ENCODE measurements at places on chromosomes 12 and 14. TPM values are rescaled to one million over a fixed set of nuclear protein-coding genes. Genes with fewer than 3 reads are reported as not detected.

DNA sequence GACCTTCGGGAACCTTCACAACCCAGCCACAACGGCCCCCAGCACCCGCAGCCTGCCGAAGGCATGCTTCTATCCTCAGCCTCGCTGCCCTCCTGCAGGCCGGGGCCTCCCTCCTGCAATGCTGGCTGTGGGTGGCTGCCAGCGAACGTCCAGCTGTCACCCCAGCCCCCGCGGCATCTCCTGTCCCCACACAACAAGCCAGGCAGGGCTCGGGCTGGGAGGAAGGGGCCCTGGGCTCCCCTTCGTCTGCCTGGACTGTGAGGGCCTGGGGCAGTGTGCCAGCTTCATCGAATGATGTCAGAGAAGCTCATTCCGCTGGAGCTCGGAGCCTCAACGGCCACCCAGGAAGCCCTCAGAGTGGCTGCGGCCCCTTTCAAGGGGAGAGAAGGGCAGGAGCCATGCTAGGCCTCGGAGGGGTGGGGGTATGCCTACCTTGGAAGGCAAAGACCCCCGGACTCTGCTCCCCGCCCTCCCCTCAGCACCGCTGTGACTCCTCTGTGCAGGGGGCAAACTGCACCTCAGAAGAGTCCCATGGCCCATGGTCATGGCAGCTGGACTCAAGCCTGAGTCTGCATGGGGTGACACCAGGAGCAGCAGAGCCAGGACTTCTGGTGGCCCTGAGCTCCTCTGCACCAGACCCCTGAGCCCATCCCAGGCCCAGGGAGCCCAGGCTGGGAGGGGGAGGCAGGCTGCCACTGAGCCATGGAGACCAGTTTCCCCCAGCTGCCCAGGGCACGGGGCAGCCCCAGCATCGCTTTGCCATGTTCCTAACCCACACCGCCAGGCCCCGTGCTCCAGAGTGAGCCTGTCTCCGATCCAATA lies 24.7 kb upstream of the C14orf180 start:
- H3K36me3 ChIP-seq, result no peaks in the 10 kb centered on the region
- no peaks in the 10 kb centered on the region for H3K4me1 ChIP-seq
- no peak overlapping the region for H3K4me3 ChIP-seq
- H3K27me3 ChIP-seq, result peaks cover 3% of the 10 kb centered on the region
- no peak for DNase-seq

- H3K36me3 ChIP-seq, result peaks cover 3% of the 10 kb centered on the region
- no peak for DNase-seq
- H3K27ac ChIP-seq, result no peak overlapping the region
- H3K27me3 ChIP-seq, result no peaks in the 10 kb centered on the region
Measured at GRCh38 chr14:67645414-67645813, 25.7 kb downstream of the ARG2 start.

GRCh38 chr12:109830718-109831117 lies 2.5 kb downstream of the TRPV4 start:
- no peak for DNase-seq
- H3K4me1 ChIP-seq, result no peaks in the 10 kb centered on the region
- H3K36me3 ChIP-seq, result no peaks in the 10 kb centered on the region
- H3K27me3 ChIP-seq, result peaks cover 21% of the 10 kb centered on the region
- H3K4me3 ChIP-seq, result no peak overlapping the region
- no peak overlapping the region for H3K27ac ChIP-seq

DNA sequence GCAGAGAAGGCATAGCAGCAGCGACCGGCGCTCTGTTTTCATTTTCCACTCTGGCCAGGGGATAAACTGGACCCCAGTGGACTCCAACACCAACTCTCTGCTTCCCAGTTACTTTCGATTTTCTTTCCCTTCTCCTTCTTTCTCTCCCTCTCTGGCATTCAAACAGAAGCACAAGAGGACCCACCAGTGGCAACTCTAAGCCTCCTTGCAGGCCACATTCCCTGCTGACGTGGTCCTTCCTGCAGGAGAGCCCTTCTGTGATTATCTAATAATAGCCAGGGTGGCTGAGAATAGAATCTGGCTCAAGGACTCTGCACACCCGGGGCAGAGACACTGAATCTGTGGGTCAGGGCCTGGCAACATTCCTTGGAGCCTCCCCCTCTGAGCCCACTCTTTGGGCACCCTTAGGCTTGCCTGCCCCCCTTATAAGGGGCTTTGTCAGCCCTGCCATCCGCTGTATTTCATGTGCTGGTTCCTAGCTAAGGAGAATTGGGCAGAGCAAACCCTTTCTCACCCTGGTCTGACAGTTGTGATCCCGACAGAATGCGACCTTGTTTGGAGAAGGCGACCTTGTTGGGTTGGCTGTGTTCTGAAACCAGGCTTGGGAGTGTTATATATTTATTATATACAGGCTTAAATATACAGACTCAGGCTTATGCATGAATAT lies 8.2 kb upstream of the HOXC6 start:
- peaks cover 87% of the 10 kb centered on the region for H3K27me3 ChIP-seq
- H3K4me1 ChIP-seq, result peaks cover 31% of the 10 kb centered on the region
- no peak overlapping the region for H3K27ac ChIP-seq
- H3K4me3 ChIP-seq, result no peak overlapping the region
- DNase-seq, result no peak

DNA sequence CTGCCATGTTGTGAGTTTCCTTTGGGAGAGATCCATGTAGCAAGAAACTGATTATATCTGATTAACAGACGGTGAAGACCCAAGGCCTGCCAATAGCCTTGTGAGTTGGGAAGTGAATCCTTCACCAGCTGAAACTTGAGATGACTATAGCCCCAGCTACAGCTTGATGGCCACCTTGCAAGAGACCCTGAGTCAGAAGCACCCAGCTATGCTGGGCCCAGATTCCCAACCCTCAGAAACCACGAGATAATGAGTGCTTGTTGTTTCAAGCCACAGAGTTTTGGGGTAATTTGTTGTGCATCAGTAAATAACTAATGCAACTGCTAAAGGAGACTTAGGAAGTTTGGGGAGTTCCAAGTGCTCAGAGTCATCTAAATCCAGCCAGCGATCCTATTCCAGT lies 80.3 kb downstream of the AVPR1A start:
- H3K27me3 ChIP-seq, result no peaks in the 10 kb centered on the region
- H3K27ac ChIP-seq, result no peak overlapping the region
- no peak overlapping the region for H3K4me3 ChIP-seq
- no peaks in the 10 kb centered on the region for H3K4me1 ChIP-seq
- no peak for DNase-seq

- no peaks in the 10 kb centered on the region for H3K27me3 ChIP-seq
- no peak overlapping the region for H3K4me3 ChIP-seq
- H3K4me1 ChIP-seq, result no peaks in the 10 kb centered on the region
- H3K36me3 ChIP-seq, result no peaks in the 10 kb centered on the region
- no peak overlapping the region for H3K27ac ChIP-seq
Measured at GRCh38 chr14:61992139-61992538, 229.9 kb downstream of the SNAPC1 start.

DNA sequence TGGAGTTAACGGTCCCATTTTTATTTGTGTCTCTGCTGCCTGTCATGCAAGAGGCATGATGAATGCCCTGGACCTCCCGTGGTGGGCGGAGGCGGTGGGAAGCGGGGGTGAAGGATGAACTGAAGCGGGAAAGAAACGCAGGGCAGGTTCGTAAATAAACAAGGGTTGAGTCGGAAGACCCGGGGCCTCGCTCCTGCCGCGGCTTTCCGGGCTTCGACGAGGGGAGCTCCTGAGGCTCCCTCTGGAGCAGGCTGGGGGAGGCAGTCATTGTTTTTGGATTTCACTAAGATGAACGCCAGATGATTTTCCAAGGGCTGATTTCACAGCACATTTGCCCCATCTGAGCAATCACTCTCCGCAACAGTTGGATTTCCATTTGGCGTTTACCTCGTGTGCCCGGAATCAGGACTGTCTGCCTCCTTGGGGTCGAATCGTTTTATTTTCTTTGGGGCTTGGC lies 130.2 kb downstream of the SLC38A6 start:
- H3K4me1 ChIP-seq, result no peaks in the 10 kb centered on the region
- H3K4me3 ChIP-seq, result no peak overlapping the region
- no peak overlapping the region for H3K27ac ChIP-seq
- no peak for DNase-seq

GRCh38 chr14:102378830-102379229 lies 16.1 kb downstream of the TECPR2 start:
- DNase-seq, result no peak
- no peak overlapping the region for H3K4me3 ChIP-seq
- no peaks in the 10 kb centered on the region for H3K27me3 ChIP-seq
- no peak overlapping the region for H3K27ac ChIP-seq

DNA sequence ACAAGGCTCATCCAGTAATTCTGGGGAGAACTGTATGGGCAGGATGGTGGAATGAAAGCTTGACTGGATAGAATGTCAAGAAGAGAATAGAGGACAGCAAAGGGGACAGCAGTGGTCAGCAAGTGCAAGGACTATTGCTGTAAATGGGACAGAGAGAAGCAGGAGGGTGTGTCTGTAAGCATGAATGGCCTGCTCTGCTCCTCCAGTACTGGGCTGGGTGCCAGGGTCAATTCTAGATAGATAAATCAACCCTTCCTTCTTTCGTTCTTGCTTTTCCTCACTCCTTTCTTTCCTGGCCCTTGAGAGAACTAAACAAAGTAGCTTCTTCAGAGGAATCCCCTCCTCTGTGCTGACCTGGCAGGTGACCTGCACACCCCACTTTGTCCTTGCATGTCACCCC lies 1019.2 kb downstream of the BCL11B start:
- H3K4me1 ChIP-seq, result no peaks in the 10 kb centered on the region
- no peaks in the 10 kb centered on the region for H3K36me3 ChIP-seq
- no peaks in the 10 kb centered on the region for H3K27me3 ChIP-seq
- H3K4me3 ChIP-seq, result no peak overlapping the region

- DNase-seq, result no peak
- no peak overlapping the region for H3K27ac ChIP-seq
- H3K27me3 ChIP-seq, result no peaks in the 10 kb centered on the region
- no peaks in the 10 kb centered on the region for H3K36me3 ChIP-seq
- H3K4me3 ChIP-seq, result no peak overlapping the region
Measured at GRCh38 chr12:75714462-75715322, 203.3 kb upstream of the KRR1 start.

GRCh38 chr12:63400718-63401117 lies 249.7 kb upstream of the AVPR1A start:
- no peak overlapping the region for H3K27ac ChIP-seq
- H3K36me3 ChIP-seq, result no peaks in the 10 kb centered on the region
- H3K4me1 ChIP-seq, result no peaks in the 10 kb centered on the region
- H3K4me3 ChIP-seq, result no peak overlapping the region

GRCh38 chr12:130031571-130032189 lies 127.9 kb upstream of the TMEM132D start:
- H3K27ac ChIP-seq, result no peak overlapping the region
- peak; percentile 51 for DNase-seq
- H3K36me3 ChIP-seq, result no peaks in the 10 kb centered on the region
- H3K4me3 ChIP-seq, result no peak overlapping the region

- peaks cover 52% of the 10 kb centered on the region for H3K4me1 ChIP-seq
- no peaks in the 10 kb centered on the region for H3K27me3 ChIP-seq
- peak; percentile 60 for DNase-seq
- no peak overlapping the region for H3K4me3 ChIP-seq
Measured at GRCh38 chr14:24674204-24674970, 40.4 kb upstream of the GZMB start.

DNA sequence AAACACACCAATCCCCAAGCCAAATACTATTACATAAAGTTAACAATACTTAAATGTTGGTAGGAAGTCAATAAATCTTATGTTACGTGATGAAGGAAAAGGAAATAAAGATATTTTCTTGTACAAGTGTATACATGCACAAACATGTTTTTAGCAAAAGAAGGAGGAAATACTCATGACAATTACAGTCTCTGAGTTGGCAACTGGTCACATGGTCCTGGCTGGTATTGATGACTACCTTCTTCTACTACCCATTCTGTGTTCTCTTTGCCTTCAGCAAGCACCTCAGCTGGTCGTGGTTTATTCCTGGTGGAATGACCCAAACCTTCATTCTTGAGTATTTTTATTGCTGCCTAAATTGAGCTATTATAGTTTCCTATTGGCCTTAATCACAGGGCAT lies 84.8 kb downstream of the PLBD1 start:
- peaks cover 97% of the 10 kb centered on the region for H3K36me3 ChIP-seq
- H3K4me3 ChIP-seq, result no peak overlapping the region
- no peak for DNase-seq
- no peaks in the 10 kb centered on the region for H3K4me1 ChIP-seq
- no peak overlapping the region for H3K27ac ChIP-seq

Gene LRP1-AS
- not detected for polyA plus RNA-seq

Gene DBX2
- not detected for polyA plus RNA-seq

Gene TAS2R8
- 0.20 TPM for polyA plus RNA-seq

Gene BTBD6
- 33.4 TPM for polyA plus RNA-seq

Gene GZMB
- 0.88 TPM for polyA plus RNA-seq
